Lung (tissue), 17 donors: ENCODE measurements at places on chromosomes 3 and 15. TPM values are rescaled to one million over a fixed set of nuclear protein-coding genes. Genes with fewer than 3 reads are reported as not detected.

Gene GOLGA6L7
- total RNA-seq: not detected

Gene TXNRD3
- 11.7 TPM for total RNA-seq

Gene CD96
- total RNA-seq: 3.1 TPM

Gene MEIS2
- 47.5 TPM for total RNA-seq

Gene SLC9C1
- total RNA-seq: 0.12 TPM

Gene MAP1A
- total RNA-seq: 17.8 TPM

Gene INKA1
- total RNA-seq: 6.1 TPM

Gene ISY1
- total RNA-seq: 28.4 TPM

Gene RTP3
- not detected for total RNA-seq

Gene HRG
- total RNA-seq: not detected

Gene SLC6A6
- 63.0 TPM for total RNA-seq

Gene OR5H1
- total RNA-seq: not detected
